ENCODE measurements at places on chromosomes 4 and X. TPM values are rescaled to one million over a fixed set of nuclear protein-coding genes. Genes with fewer than 3 reads are reported as not detected.

DNA sequence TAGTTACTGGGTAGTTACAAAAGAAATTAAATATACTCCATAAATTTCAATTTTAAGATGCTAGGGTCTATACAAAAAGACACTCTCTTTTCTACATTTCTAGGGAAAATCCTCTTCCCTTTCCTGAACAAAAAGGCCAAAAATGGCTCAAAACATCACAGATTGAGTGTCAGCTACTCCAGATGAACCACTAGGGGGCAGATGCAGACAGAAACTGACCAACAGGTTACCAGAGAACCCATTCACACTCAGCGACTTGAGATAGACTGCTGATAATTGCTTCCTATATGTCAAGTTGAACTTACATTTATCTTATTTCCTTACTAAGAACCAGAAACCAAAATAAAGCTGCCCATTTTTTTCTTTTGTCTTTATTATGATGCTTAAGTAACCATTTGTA lies 83.4 kb upstream of the MID1IP1 start:
- no peak for DNase-seq

DNA sequence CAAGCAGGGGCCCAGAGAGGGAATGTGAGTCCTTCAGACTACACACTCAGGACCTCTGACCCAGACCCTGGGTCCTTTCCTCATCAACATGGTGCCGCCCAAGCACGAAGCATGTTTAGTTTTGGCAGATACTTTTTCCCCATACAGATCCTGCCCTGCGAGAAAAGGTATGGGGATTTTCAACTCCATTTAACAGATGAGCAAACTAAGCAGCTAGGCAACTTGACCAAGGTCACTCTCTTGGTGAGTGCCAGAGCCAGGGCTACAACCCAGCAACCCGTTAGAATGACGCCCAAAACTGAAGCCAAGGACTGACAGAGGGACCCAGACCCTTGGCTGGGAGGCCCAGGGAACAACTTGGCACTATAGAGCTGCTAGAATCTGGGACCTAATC lies 40.3 kb upstream of the MSX1 start:
- DNase-seq, result no peak

DNA sequence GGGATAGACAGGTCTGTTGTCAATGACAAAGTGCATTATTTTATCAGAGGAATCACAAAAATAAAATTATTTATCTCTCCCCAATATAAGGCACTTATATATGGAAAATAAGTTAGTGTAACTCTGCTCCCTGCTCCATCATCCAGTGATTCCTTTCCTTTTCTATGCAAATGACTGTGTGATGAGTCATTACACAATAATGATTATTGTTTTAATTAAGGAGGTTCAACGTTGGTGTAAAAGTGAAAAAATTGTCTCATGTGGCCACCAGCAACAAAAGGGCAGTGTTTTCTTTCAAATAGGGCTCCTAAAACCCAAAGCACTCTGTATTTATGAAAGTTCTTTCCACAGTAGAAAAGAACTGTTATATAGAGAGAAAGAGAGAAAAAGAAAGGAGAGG lies 16.7 kb downstream of the SLC7A11 start:
- no peak for DNase-seq

DNA sequence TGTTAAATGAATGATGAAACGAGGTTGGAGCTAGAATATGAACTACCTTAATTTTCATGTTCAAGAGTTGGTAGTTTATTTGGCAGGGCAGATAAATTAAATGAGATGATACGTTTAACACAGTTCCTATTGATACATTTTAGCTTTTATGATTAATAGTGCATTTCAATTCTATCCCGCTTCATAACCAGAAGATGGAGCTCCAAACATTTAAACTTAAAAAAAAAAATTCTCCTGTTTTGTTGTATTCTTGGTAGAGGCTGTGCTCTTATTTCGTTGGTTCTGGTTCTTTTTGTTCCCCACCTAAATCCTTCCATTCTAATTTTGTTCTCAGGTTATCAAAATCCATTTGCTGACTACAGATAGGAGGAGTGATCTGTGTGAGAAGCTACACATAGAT lies 71.8 kb upstream of the PTPN13 start:
- no peak for DNase-seq

GRCh38 chrX:17860179-17860780 lies 818 bp downstream of the RAI2 start:
- DNase-seq, result no peak

GRCh38 chrX:22889819-22890218 lies 109.9 kb upstream of the DDX53 start:
- DNase-seq, result peak; percentile 3

DNA sequence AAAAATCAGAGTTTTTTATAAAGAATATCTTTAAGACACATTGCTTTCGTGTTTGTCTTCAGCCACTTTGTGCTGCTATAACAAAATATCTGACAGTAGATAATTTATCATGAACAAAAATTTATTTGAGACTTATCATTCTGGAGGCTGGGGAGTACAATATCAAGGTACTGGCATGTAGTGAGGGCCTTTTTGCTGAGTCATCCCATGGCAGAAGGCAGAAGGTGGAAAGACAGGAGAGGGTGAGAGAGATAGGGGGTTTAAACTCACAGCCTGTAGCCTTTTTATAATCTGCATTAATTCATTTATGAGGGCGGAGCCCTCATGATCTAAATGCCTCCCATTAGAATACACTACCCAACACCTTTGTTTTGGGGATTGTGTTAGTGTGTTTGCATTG lies 431.2 kb upstream of the FAM47C start:
- DNase-seq, result no peak

- DNase-seq, result no peak
These were observed 6.6 kb upstream of the PPM1K start for GRCh38 chr4:88291003-88291402.

DNA sequence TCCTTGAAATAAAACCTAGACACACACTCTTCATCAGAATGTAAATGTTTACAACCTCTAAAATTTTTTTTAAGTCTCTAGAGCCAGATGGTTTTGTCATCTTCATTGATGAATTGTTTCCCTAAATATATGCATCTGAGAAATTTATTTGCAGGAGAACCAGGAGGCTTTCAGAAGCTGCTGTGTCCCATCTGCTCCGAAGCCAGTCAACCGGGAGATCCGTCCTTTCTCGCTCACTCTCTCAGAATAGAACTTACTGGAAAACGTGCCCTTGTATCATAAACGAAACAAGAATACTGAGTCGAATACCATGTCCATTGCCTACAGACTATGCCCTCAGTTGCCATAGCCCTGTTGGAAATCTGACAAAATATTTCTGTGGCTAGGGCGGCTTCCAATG lies 103.5 kb downstream of the SLC34A2 start:
- DNase-seq, result no peak

GRCh38 chr4:11566444-11567022 lies 137.8 kb upstream of the HS3ST1 start:
- DNase-seq, result no peak

DNA sequence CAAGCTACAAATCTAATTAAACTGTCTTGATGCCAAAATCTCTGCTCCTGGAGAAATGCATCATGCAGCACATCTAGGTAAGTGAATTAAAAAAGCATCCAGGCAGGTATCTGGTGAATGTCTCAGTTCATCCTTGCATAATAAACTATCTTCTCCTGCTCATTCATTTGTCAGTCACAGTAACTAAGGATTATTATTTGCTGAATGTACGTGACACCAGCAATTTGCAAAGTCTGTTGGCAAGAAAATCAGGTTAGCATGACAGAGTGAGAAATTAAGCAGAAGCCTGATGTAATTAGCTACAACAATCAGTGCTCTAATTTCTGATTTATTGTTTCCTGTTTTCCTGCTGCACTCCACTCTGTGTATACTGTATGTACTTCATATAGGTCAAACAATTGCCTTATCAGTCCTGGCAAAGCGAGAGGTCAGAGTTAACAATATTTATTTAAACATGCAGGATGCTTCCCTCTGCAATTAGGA lies 213.6 kb downstream of the FBXO8 start:
- no peak for DNase-seq

- DNase-seq, result no peak
These were observed 54.3 kb downstream of the LRBA start for GRCh38 chr4:150960818-150961217.

- no peak for DNase-seq
These were observed 61.5 kb downstream of the PDK3 start for GRCh38 chrX:24526616-24527015.

GRCh38 chr4:169084954-169085353 lies 74.9 kb upstream of the CBR4 start:
- DNase-seq, result no peak

- DNase-seq, result no peak
These were observed 117.0 kb downstream of the DHRSX start for GRCh38 chrX:2383735-2384134.

GRCh38 chr4:48247142-48247877 lies 22.3 kb downstream of the TEC start:
- DNase-seq, result no peak

- peak; percentile 84 for DNase-seq
These were observed at the start of gene MSN for GRCh38 chrX:65667503-65668376. Gene MSN, plus strand, starts transcription at chrX:65667654. Its CDS starts 188 bp downstream, at chrX:65667842.

DNA sequence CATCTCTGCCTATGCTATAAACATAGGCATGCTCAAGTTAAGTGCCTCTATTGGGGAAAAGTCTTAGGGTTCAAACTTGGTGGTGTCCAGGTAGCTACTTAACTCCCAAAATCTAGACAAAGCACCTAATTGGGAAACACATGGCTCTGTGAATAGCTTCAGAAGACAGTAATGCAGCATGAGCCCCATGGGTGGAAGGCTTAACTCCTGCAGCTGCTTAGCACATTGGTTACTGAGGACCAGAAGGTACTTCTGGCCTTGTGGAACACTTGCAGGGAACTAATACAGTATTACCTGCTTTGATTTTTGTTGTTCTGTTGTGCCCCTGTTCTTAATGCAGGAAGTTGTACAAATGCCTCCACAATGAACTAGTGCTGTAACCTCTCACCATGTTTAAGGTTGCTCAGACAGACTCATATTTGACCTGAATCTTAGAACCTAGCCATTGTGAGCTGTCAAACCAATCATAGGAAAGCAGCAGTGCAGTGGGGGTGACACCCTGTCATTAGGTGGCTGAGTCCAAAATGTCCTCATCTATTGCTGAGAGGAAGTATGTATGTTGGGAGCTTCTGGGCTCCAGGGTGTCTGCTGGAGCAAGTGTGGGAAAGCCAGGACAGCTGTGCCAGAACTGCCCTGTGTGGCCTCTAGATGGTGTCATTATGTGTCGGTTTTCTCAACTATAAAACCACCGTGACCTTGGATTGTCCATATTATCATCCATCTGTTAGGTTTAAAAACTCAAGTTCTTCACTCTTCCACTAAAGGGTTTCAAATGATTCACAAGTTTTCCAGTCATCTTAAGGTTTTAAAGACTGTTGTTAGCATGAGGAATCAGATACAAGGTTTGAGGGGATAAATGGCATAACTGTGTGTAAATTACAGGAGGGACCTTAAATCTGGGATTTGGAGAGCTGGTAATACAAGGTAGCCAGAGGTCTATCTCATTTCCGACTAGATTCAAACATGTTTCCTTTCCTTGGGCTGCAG lies 69.9 kb upstream of the WDR1 start:
- no peak for DNase-seq

- no peak for DNase-seq
These were observed 2.0 kb upstream of the ABCB7 start for GRCh38 chrX:75158054-75158453.

- DNase-seq, result no peak
These were observed 23.9 kb downstream of the ACSL4 start for GRCh38 chrX:109709129-109709631.

DNA sequence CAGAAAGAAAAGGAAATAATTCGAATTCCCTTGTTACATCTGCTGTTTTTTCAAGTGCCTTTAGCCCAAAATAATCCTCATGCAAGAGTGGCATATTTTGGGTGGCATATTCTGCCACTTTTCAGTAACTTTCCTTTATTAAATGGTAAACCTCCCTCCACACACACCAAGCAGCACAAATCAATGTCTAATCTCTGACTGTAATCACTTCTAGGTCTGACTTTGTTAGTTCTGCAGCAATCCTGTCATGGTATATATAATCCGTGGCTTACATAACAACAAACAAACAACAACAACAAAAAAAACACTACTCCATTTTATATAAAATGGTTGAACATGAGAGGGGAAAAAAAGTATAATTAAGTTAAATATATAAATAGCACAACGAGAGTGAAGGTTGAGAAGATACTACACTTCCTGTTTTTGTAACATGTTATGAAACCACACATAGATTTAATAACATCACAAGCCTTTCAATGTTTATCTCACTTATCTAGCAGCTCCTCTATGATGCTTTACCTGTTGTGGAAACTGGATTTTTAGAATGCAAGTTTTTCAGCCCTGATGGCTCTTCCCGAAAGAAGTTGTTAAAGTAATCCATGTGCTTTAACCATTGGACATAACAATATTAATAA lies 715.4 kb downstream of the GRXCR1 start:
- DNase-seq, result no peak

- no peak for DNase-seq
These were observed 12.5 kb upstream of the PLK4 start for GRCh38 chr4:127868196-127868595.

DNA sequence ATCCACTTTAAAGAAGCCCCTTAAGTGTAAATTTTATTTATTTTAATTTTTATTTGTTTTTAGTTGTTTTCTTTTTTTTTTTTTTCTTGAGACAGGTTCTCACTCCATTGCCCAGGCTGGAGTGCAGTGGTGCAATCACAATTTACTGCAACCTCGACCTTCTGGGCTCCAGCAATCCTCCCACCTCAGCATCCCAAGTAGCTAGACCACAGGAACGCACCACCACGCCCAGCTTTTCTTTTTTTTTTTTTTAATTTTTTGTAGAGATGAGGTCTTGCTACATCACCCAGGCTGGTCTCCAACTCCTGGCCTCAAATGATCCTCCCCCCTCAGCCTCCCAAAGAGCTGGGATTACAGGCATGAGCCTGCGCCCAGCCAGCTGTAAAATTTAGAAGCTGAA lies 6.0 kb downstream of the SAT1 start:
- no peak for DNase-seq

DNA sequence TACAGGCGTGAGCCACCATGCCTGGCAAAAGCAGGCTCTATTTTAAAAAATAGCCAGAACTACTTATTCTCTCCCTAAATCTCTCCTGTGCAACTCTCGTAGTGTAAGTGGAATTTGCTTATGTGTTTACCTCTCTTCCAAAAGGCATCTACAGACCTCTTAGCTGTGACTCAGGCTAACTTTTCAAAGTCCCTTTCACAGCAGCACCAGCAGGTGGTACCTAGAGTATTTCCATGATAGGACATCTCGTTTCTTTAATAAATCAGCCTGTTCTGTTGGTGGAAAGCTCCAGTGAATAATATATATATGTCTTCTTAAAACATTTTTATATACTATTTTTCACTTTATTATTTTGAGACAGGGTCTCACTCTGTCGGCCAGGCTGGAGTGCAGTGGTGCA lies 89.0 kb downstream of the NSUN7 start:
- DNase-seq, result no peak

- DNase-seq, result no peak
These were observed 182.7 kb downstream of the PPARGC1A start for GRCh38 chr4:23706972-23707651.

- DNase-seq, result no peak
These were observed 23.8 kb downstream of the CDKL5 start for GRCh38 chrX:18449236-18449635.

Gene ZMAT1
- 4.5 TPM for total RNA-seq

Gene SMIM43
- total RNA-seq, result 0.09 TPM

Gene FRAS1
- 3.0 TPM for total RNA-seq

Gene SYP
- 0.81 TPM for total RNA-seq

Gene HHIP
- total RNA-seq, result not detected

Gene GJB1
- total RNA-seq, result not detected

Gene RHOH
- 0.40 TPM for total RNA-seq

Gene ADGRG2
- 0.52 TPM for total RNA-seq

Gene NPY2R
- not detected for total RNA-seq

Gene COX7B2
- total RNA-seq, result not detected

Gene LDB2
- total RNA-seq, result 14.5 TPM

Gene RADX
- 1.4 TPM for total RNA-seq

All from heart right ventricle (tissue), 16 donors.